ENCODE measurements at places on chromosomes 7 and 10.
A peak's percentile ranks its signal among the peaks of the same experiment; 100 is the strongest.

GRCh38 chr7:80312139-80312661 lies 177.6 kb downstream of the GNAI1 start:
- DNase-seq = peak; percentile 90

DNA sequence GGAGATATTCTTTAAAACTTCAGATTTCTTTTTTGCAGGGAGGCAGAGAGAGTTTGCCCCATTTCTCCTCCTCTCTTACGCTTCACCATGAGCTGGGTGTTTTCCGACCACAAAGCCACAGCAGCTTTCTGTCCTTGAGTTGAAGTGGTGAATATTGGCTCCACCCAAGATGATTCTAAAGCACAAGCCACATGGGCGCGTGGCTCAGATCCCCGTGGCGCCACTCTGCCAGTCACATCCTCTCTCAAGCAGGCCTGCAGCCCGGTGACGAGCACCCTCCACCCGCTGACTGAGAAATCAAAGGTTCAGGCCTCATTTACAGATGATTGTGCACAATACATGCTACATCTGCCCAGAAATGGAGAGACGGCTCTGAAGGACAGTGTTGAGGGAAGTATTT lies 27.6 kb upstream of the RNF32 start:
- DNase-seq = no peak

DNA sequence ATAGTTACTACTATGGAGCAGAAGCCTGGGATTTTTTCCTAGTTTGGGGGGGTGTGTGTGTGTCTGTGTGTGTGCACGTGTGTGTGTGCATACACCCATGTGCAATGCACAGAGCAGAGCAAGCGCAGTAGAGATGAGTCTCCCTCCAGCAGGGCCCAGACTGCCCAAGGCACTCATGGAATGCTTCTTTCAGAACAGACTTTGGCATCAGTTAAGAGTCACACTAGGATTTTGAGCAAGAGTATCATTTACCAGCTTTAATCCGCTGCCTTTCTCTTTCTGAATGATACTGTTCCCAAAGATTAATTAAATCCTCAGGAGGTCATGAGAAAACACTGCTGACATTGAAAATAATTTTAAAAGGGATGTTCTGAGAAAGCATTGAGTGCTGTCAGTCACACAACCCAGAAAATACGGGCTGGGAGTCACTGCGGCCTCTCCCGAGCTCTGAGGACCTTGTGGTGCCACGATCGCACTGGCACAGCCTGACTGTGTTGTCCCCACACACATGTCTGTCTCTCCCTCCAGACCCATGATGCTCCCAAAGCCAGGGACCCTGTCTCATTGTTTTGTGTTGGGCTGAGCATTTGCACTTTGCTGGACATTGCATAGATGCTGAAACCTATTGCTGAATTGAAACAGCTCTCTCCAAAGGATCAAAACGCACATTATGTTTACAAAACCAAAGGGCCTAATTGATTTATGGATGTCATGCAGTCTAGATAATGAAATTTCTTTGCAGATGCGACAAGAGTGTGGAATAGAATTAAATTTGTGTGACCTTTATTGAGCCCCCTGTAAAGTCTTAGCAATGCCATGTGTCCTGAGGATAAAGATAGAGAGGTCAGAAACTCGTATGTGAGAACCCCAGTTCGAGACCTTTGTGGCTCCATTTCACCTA lies 54.7 kb upstream of the FIGNL1 start:
- DNase-seq = no peak

DNA sequence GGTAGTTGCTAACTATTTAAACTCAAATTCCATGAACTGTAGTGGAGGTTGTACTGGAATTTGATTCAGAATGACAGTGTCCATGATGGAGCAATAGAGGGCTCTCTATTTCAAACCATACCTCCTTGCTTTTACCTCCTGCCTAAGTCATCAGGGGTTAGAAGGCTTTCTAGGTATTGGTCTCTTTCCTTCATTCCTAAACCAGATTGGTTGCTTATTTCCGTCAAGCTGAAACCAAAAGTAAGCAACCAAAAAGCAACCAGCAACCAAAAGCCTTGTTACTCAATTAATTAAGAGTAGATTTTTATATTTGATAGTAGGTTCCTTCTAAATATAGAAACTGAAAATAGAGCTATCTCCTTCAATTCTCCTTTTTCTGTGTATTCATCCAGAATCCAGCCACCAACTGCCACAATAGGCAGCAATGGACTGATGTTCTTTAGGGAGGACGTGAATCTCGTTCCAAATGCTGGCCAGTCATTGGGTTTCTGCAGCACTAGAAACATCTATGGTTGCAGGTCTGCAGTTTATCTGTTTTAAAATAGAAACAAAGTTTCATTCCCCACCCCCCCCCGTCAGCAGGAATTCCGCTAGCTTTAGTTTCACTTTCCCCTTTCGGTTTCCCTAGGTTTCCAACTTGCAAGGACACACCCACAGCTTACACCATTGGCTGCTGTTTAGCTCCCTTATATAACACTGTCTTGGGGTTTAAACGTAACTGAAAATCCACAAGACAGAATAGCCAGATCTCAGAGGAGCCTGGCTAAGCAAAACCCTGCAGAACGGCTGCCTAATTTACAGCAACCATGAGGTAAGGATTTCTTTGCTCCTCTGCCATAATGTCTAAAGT lies at the start of gene IFIT1:
TSS of gene IFIT1 (plus strand) at position 717 of the 850 bp plus-strand sequence. CDS start at position 807, 90 bp downstream.
- DNase-seq = peak; percentile 90

- DNase-seq = no peak
These were observed 79.8 kb downstream of the CHN2 start for GRCh38 chr7:29274146-29275017.

GRCh38 chr7:148289630-148290029 lies 300.9 kb upstream of the C7orf33 start:
- DNase-seq = no peak

GRCh38 chr7:115724400-115725056 lies 306.0 kb downstream of the TFEC start:
- no peak for DNase-seq

GRCh38 chr10:104434601-104435000 lies 81.0 kb downstream of the CFAP58 start:
- DNase-seq = no peak

DNA sequence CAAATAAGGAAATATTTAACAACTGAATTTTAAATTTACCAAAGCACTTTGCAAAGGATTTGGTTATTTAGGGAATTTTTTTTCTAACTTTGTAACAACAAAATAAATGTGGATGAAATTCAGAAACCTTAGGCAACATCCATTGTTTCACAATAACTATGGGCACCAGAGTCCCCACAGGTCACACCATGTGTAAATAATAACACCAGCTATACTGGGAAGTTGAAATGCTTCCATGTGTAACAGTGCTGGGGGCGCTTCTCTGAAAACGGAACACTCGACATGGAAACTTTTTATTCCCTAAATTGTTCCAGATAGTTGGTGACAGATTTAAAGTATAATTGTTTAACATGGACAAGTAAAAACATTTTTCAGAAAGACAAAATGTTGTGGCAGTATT lies 818.6 kb downstream of the TNS3 start:
- no peak for DNase-seq

DNA sequence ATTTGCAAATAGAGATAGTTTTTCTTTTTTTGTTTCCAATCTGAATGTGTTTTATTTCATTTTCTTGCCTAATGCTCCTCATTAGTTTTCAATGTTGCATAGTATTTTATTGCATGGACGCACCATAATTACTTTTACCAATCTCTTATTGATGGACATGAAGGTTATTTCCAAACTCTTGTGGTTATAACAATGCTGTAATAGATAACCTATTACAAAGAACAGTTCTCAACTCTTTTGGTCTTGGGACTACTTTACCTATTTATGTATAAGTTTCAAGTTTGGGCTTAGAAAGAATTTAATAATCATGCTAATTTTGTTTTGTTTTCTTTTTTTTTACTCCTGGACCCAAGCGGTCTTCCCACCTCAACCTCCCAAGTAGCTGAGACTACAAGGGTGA lies 7.0 kb downstream of the SHLD2 start:
- no peak for DNase-seq

- DNase-seq = no peak
These were observed 230.5 kb upstream of the INHBA start for GRCh38 chr7:41933427-41933826.

DNA sequence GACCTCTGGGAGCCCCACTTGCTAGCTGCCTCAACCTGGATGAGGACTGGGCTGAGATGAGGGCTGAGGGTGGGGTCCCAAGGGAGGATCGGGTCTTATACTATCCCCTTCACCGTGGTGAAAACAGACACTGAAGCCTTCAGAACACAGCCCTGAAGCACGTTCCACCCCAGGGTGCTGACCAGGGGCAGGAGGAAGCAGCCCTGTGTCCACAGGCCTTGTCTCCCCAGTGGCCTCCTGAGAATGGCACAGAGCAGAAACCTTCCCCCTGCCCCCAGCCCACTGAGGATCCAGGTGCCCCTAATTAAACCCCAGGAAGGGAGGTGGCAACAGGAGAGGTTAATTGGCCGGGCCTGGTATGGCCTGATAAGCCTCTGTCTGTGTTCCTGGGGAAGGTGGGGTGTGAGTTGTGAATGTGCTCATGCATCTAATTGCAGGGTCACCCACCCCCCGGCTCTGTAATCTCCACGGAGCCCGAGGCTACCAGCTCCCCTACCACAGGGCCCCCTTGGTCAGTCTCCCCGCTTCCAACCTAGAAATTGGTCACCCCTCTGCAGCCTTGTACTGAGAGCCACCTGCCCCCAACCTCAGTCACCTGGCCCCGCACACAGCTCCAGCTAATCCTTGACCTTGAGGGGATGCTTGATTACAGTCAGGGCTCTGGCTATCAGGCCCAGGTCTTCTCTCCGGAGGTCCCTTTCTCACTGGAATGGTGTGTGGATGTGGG lies 159.0 kb upstream of the UNC5B start:
- no peak for DNase-seq

DNA sequence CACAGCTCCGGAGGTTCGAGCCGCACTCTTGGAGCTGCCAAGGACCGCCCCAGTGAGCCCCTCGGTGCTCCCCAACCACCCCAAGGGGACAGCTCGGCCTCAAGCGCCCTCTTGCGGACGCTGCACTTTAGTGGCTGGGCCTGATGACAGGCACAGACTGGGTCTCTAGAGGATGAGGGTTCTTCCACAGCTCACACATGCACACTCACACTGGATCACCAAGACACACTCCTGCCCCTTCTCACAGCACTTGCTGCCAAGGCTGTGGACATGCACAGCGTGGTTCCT lies 2.1 kb downstream of the RET start:
- no peak for DNase-seq

- DNase-seq = no peak
These were observed 108.1 kb downstream of the GNAT3 start for GRCh38 chr7:80403686-80404241.

GRCh38 chr10:104613406-104613805 lies 27.7 kb upstream of the SORCS3 start:
- DNase-seq = no peak

DNA sequence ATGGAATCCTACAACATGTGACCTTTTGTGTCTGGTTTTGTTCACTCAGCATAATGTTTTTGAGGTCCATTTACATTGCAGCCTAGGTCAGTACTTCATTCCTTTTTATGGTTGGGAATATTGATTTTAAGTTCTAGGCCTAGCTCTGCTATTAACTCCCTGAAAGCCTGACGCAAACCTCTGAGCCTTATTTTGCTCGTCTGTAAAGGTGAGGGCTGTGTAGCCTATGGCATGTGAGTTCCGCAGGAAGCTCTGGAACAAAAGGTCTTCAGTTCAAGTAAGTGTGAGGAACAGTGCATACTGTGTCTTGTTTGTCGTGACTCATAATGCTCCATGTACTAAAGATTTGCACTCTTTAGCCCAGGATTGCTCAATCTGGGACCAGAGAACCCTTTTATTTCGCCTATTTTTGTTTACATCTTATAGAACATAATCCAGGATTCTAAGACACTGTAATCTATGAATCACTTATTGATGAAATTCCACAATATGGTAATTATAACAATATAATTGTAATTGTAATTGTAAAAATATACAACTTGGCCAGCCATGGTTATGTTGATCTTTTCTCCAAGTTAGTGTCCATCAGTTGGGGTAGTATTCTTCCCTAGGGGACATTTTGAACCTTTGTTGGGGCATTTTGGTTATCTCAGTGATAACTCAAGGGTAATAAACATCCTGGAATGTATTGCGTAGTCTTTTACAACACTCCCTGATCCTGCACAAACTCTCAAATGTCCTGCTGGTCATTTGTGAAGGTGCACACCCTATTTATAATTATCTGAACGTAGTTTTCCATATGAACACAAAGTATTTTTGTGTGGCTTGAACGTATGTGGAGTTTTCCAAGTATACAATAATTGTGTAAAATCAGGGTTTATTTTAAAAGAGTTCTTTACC lies 184.7 kb downstream of the VTI1A start:
- no peak for DNase-seq

GRCh38 chr10:36675458-36675880 lies 449.9 kb upstream of the ANKRD30A start:
- no peak for DNase-seq

DNA sequence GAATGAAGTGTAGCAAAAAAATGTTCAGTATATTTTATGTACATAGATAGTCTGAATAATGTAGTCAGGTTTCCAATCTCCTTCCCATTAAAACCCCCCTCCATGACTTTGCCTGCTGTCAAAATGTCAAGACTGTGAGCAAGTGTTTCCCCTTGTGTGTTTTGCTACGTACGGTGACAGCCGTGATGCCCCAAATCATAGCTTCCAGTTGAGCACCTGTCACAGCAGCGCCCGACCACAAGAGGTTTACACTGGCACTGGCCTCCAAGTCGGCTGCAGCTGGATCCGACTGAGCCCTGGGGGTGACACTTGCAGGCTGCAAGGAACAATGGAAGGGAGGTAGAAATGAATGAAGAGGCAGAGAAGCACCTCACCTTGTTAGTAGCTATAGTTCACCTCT lies 62.3 kb downstream of the LAMB4 start:
- no peak for DNase-seq

GRCh38 chr10:48623607-48624132 lies 18.8 kb upstream of the ARHGAP22 start:
- DNase-seq = no peak

GRCh38 chr10:43222210-43222720 lies 44.6 kb downstream of the RASGEF1A start:
- no peak for DNase-seq

- DNase-seq = no peak
These were observed at the start of gene ELFN1 for GRCh38 chr7:1669954-1670893. TSS of gene ELFN1 (plus strand) at chr7:1670277. CDS start at chr7:1744597, 74,320 bp downstream.

DNA sequence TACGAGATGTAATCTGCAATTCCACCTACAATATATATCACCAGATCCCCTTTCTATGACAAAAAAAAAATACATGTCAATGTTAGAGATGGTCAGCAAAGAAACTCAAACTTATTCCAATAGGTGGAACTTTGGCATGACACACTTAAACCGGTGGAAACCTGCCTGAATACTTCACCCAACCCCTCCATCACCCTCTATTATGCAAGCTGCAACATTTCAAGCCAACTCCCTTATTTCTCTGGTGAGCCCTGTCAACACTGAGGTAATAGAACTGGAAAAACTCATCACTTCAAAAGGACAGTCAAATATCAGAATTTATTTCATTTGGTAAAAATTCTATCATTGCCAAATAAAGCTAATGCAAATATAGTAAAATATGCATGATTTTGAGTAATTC lies 3.6 kb downstream of the ZNF438 start:
- DNase-seq = no peak

GRCh38 chr10:77893386-77893785 lies 33.2 kb downstream of the DLG5 start:
- no peak for DNase-seq

- DNase-seq = no peak
These were observed 14.0 kb downstream of the MET start for GRCh38 chr7:116686033-116686432.
